ENCODE measurements at places on chromosomes 3 and 15. TPM values are rescaled to one million over a fixed set of nuclear protein-coding genes. Genes with fewer than 3 reads are reported as not detected.

PARP14 gene
- total RNA-seq = 41.2 TPM

MEIS2 gene
- total RNA-seq = 40.0 TPM

IRAK2 gene
- total RNA-seq = 0.20 TPM

TGM5 gene
- total RNA-seq = 12.1 TPM

SKOR1 gene
- not detected for total RNA-seq

LIPH gene
- total RNA-seq = 31.6 TPM

GOLGA6L7 gene
- total RNA-seq = not detected

VGLL3 gene
- 138 TPM for total RNA-seq

PAQR5 gene
- total RNA-seq = 64.5 TPM

ACKR4 gene
- 0.95 TPM for total RNA-seq

POPDC2 gene
- 15.0 TPM for total RNA-seq

PRR23C gene
- total RNA-seq = not detected

GCNT3 gene
- 206 TPM for total RNA-seq

POLR2H gene
- total RNA-seq = 136 TPM

OCA2 gene
- total RNA-seq = 1.4 TPM

All from transverse colon (tissue), 4 donors.